ENCODE measurements at places on chromosomes 3 and 15.

DNA sequence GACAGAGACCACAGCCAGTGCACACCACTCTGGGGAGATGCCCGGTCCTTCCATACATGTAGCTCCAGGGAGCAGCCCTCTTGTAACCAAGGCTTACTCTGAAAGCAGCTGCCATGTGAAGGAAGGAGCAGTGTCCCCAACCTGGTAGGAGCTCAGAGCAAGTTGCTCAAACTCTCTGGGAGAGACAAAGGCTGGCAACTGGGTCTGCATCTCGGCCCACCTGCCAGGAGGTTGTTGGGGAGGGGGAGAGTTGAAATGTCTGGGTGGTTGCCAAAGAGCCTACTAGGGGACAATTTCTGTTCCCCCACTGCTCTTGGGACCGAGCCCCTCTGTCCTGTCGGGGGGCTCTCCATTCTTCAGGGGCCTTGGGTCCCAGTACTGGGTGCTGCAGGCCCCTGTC is 309.9 kb downstream of the TLE3 start:
- DNase-seq = no peak

DNA sequence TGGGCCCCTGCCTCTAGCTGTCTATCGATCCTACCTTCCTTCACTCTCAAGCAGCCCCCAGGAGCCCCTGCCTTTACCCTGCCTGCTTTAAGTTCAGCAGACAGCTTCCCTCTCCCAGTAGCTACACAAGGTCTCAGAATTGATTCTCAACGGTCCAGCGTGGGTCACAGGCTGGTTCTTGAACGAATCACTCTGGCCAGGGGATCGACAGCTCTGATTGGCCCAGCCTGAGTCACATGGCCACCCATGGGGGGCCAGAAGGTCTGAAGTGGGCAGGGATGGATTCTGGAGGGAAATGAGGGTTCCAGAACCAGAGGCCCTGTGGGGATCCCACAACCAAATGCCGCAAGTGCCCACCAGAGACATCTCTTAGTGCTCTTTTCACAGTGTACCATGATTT is 23.7 kb upstream of the CCDC174 start:
- DNase-seq = no peak

- no peak for DNase-seq
Observed at GRCh38 chr3:150061288-150062024, 90.8 kb upstream of the PFN2 start.

- peak; percentile 42 for DNase-seq
Observed at GRCh38 chr15:84797212-84797611, 19.9 kb upstream of the ALPK3 start.

- no peak for DNase-seq
Observed at GRCh38 chr3:13012221-13012691, 61.0 kb downstream of the IQSEC1 start.

DNA sequence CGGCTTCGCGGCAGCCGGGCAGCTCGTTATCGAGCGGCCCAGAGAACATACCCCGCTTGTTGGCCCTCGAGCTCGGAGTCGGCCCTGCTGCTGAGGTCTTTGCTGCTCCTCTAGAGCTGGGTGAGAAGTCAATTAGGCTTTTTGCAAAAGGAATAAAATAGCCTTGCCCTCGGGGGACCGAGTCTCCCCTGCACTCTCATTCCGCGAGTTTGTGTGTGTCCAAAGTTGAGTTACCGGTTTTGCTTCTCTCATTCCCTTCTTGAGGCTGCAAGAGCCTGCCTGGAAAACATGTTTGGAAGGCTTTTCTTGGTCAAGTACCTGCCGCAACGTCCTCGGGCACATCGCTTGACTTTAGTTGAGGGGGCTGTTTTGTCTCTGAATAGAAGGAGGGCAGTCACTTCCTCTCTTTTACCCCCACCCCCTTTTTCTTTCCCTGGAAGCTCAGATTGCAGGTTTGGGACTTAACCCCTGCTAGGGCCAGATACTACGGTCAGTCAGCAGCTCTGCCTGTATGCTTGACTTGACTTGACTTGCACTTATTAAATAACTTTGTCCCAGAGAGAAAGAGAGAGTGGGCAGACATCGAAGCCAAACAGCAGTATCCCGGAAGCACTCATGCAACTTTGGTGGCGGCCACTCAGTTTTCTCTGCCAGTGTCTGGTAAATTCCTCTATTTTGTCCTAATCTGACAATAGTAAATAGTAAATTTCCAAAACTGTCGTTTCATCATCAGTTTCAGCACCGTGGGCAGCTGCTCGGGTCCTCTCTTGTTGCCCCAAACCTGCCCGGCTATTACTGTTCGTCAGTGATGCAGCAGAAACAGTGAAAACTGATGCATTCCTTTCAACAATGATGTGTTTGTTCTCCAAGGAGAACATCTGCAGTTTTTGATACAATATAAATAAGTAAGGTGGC is 609 bp downstream of the RNF13 start:
- DNase-seq = no peak

DNA sequence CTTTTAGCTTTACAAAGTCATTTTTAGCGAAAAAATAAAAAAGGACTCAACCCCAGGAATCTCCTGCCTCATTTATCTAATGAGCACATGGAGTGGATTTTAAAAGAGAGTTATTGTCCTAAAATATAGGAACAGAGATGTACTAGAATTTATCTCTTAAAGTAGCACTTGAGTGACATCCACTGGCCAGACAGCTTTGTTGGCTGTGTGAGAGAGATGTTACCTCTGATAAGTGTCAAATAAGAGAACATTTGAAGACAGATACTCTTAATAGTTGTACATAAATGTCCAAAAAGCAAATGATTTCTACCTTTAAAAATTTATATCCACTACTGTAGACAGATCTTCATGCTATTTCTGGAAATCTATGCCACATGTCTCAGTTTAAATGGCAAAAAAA is 12.3 kb upstream of the MFSD1 start:
- no peak for DNase-seq

GRCh38 chr3:24496529-24497482 is 2.2 kb upstream of the THRB start:
- DNase-seq = peak; percentile 4

DNA sequence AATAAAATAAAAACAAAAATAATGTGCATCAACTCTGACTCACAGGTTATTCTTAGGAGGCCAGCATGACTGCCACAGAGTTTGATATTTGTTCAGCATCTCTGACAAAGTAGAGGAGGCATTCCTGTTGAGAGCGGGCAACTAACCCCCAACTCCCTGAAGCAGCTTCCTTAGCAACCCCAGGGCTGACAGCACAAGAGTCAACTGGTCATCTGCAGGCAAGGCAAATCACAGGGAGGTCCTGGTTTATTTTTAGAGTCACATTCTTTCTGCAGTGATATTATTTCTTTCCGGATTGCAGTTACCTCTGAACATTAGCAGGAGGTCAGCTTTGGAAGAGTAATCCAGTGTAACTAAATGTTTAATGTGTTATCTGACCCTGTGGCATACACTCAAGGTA is 273.0 kb downstream of the PLCL2 start:
- DNase-seq = no peak

DNA sequence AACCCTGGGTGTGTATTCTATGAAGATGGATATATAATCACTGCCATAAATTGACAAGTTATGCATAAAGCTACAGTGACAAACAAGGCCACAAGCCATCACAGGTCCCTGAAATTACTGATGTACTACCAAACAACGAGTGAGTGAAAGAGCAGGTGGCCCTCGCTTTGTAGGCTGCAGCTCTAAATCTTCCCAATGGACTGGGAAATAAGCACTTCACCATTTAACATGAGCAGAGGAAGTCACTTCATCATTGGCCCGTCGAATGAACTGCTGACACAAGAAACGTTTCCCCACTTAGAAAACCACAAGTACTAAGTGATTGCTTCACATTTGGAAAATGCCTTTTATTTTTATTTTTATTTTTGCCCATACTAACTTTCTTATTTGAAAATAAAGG is 218.0 kb downstream of the ZNF385D start:
- DNase-seq = no peak

Data from AG04450 (cell line).